Activated naive CD8-positive, alpha-beta T cell treated with anti-CD3 and anti-CD28 coated beads, Interleukin-2, amount 50 U/mL, for 24 hours (primary cell): ENCODE measurements at places on chromosomes 7 and 10.

GRCh38 chr7:141203586-141203985 is 129.7 kb downstream of the TMEM178B start:
- DNase-seq = no peak

DNA sequence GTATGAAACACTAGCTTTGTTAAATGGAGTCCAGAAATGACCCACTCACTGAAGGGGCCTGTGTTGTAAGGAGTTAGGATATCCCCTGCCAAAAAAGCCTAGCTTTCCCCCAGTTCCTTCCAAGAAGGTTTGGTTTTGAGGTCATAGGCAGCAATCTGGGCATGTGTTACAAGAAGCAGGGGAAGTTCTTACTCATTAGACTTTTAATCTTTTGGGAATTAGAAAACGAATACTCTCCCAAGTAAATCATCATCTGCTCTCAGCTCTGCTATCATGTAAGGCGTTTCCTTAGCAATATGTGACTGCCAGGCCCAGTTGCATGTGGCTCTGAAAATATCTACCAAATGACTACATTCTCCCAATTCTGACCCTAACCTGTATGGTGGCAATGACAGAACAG is 3.7 kb downstream of the NOD1 start:
- DNase-seq = no peak

GRCh38 chr7:31488562-31489203 is 25.2 kb upstream of the ITPRID1 start:
- peak; percentile 41 for DNase-seq

- DNase-seq = no peak
Measured at GRCh38 chr10:133176546-133176945, 16.5 kb downstream of the KNDC1 start.

DNA sequence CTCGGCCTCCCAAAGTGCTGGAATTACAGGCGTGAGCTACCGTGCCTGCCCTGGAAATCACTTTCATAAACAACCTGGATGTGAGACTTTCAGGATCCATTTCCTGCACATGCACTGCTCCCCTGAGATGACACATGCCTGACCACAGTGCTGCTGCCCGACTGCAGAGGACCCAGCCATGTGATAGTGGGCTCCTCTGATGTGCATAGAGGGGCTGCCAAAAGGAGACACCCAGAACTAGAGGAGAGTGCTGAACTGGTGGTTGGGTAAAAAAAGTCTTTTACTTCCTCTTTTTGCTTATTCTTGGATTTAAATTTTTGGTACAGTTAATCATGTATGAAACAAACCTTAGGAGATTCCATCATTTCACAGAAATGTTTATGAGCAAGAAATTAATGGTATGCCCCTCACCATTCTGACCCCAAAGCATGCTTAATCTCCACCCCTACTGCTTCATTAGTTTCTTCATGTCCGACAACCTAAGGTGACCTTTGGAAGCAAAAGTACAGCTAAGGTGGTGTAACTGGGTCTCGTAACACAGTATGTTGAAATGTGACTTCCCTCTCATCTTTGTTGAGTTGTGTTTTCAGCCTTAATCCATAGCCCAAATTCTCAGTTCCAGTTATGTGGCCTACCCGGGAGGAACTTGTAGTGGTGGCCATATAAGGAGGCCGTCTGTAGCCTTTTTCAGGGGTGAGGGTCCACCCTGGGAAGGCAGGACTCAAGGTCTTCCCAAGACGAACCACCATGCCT is 111.1 kb downstream of the RNF216 start:
- DNase-seq = no peak

- DNase-seq = peak; percentile 11
Measured at GRCh38 chr10:89793649-89794254, 92.4 kb downstream of the KIF20B start.
